IPS DF 6.9 (cell line): ENCODE measurements at places on chromosomes 4 and X.

DNA sequence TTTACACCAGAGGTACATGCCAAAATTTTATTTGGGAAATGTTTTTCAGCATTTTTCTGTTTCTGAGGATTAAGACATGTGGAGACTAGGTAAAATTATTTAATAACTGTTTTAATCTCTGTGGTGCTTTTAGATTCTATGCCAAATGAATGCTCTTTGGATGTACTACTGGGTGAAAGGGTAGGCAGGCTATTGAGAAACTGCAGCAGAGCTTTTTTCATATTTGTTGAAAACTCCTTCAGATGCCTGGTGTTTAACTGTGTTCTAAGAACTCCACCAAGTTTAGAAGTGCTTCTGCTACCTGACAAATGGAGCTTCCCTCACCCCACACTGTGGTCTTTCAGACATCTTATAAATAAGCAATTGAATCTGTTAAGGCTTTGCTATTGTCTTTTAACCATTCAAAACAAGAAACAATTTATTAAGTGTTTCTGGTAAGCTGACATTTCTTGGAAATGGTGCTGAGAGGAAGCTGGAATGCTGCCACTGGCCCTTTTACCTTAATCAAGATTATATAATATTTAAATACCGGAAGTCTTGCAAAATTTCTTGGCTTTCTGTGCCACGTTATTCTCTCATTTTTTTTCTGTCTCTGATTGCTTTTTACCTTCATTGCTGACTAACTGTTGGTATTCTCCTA is 51.2 kb upstream of the CYSLTR1 start:
- DNase-seq = no peak

GRCh38 chr4:111330786-111331185 is 707.9 kb upstream of the PITX2 start:
- no peak for DNase-seq

DNA sequence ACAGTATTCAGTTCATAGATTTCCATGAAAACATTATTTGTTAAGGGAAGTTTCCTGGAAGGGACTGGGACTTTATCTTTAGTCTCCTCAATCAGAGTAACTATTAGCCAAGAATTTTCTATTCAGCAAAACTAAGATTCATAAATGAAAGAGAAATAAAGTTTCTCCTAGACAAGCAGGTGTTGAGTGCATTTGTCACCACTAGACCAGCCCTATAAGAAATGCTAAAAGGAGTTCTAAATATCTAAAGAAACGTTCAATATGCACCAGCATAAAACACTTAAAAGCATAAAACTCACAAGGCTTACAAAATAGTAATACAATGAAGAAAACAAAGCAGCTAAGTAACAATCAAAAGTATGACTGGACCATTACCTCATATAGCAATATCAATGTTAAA is 423.0 kb downstream of the TECRL start:
- no peak for DNase-seq

DNA sequence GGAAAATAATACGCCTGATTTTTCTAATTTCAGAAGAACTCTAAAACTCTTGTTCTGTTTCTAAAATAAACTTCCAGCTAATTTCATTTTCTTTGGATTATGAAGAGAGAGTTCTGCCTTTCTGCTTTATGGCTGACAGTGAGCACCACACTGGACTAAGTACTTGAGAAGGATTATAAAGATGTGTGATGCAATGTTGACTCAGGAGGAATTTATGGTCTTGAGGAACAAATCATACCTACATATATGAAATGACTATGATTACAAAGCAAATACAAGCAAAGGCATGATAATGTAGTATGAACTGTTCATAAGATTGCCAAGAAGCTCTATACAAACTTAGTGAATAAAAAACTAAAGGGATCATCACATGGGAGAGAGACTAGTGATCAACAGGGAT is 13.0 kb upstream of the SLC25A5 start:
- no peak for DNase-seq

DNA sequence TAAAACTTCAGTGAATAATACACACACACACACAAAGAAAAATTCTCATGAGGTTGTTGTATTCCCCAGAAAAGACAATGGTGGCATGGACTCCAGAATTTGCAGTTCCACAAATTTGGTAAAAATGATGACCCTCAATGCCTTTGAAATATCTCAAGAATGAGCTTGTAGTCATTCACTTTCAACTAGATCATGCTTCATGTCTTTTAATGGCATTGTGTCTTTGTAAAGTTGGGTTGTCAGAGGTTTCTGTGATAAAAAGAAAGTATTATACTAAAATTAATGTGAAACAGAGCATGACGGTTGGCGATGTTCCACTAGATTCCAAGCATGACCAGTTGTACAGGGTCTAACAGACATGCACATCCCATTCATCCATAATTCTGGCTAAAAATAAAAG is 685.0 kb upstream of the FRG1 start:
- DNase-seq = no peak

DNA sequence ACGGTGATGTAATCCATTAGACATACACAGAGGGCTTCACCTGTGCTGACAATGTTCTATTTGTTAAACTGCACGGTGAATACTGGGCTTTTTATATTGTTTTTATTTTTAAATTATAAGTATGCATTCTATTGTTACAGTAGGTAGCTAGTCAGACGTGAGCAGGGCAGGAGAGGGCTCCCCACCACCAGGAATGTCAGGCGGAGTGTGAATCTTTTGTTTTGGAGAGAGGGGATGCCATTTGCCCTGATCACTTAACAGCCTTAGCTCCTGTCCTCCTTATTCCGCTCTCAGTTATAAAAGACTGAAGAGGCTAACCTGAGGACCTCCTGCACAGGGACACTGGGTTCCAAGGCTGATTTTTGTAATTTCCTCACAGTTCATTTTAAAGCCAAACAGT is 151.6 kb upstream of the TAPT1 start:
- peak; percentile 16 for DNase-seq

DNA sequence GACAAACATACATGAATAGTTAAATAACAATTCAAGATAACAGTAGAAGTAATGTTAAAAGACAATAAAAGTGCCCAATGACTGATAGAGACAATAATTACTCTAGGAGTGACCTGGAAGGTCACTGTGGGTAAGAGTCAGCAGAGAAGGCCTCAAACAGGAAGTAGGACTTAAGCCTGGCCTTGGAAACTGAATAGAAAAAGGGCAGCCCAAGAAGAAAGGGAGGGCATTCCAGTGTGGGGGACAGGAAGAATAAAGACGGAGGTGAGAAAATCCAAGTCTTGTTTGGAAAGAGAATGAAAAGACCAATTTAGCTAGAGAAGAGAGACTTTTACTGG is 6.0 kb downstream of the P2RY4 start:
- no peak for DNase-seq
